ACHN (cell line): ENCODE measurements at places on chromosomes 7 and 10.

- peak; percentile 29 for DNase-seq
Measured at GRCh38 chr10:129233351-129234148, 233.5 kb upstream of the MGMT start.

GRCh38 chr10:20890491-20891337, 6.4 kb downstream of the NEBL start:
- no peak for DNase-seq

DNA sequence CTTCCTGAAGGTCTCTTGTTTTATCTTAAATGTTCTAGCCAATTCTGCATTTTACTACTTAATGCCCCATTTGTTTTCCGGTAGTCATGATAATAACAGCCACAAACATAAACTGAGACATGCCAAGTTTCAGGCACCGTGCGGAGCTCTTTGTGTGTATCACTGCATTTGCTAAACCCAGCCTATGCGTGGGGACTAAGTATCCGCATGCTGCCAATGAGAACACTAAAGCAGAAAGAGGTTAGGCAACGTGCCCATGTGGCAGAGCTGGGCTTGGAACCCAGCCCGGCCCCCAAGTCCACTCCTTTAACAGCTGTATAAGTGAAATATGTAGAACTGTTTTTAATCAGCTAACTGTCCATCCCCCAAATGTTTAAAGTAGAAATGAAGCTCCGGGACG, 54.1 kb downstream of the SLIT1 start:
- no peak for DNase-seq

- no peak for DNase-seq
Measured at GRCh38 chr7:42250411-42250810, 13.4 kb upstream of the GLI3 start.

DNA sequence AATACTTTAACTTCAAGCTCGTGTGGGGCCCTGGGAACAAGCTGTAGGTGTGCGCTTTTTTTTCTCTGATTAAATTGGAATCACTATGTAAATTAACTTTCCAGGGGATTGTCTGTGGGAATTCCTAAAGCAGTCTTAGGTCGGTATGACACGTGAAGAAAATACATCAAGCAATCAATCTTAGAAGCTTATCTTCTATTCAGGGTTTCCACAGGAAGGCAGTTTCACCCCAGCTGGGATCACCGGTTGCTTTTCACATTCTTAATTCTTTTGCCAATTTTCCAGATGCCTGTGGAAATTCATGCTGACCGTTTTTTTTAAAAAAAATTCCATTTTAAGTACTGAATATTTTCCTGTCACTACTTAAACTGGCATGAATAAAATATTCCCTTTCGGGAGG, 41.9 kb downstream of the CAMK1D start:
- no peak for DNase-seq

DNA sequence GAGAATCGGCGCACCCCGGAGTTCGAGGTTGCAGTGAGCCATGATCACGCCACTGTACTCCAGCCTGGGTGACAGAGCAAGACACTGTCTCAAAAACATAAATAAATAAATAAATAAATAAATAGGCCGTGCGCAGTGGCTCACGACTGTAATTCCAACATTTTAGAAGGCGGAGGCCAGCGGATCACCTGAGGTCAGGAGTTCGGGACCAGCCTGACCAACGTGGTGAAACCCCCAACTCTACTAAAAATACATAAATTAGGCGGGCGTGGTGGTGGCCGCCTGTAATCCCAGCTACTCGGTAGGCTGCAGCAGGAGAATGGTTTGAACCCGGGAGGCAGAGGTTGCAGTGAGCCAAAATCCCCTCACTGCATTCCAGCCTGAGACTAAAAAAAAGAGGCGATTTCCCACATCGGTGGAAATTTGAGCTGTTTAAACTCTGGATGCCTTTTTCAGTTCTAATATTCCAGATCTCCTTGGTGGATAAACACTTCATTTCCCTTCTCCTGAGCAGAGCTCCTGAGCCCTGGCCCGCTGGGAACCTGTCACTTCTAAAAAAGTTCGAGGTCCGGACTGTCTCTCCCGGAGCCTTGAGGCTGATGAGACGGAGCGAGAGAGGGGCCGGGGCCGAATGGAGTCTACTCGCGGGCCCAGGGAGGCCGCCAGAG, 2.0 kb upstream of the NFKB2 start:
- DNase-seq = no peak

DNA sequence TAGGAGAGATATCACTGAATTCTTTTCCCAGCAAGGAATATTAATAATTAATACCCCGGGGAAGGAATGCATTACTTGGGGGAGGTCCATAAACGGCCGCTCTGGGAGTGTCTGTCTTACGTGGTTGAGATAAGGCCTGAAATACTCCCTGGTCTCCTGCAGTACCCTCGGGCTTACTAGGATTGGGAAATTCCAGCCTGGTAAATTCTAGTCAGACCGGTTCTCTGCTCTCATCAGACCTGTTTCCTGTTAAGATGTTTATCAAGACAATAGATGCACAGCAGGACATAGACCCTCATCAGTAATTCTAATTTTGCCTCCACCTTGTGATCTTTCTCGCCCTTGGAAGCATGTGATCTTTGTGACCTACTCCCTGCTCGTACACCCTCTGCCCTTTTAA, 162.8 kb upstream of the KCND2 start:
- no peak for DNase-seq
